Activated T-helper 1 cell treated with anti-CD3 and anti-CD28 coated beads, Interleukin-12 subunit alpha, Interleukin-12 subunit beta, Interleukin-2, Interleukin-4 antibody, amounts not matched to agents 30 ng/mL and 10 ng/mL and 1 ng/mL, durations not matched to agents 14 hours and 24 hours and 36 hours (primary cell): ENCODE measurements at places on chromosomes 13 and 19. TPM values are rescaled to one million over a fixed set of nuclear protein-coding genes. Genes with fewer than 3 reads are reported as not detected.

DNA sequence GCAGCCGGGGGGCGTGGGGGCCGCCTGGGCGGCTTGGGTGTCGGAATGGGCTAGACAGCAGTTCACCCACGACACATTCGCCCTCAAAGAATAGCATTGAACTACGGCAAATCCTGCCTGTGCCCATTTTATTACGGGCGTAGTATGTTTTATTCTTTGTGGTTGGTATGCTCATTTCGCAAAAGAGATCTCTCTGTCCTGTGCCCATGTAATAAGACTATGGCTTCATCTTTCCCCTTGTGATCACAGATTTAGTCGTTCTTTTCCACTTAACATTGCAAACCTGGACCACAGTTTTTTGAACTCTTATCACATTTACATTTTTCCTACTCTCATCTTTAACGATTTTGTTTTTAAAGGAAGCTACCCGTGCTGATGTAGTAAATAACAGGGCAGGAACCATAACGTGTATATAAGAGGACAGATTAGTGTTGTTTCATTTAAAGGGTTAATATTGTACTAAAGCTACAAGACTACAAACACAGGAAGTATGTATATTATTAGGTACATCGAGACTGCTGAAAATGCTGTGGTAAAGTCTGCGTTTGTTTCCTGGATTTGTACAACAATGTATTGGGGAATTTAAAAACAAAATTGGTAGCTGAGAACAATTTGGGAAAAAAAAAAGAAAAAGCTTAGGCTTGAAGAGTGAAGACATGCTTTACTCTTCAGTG lies 3.2 kb upstream of the MYCBP2 start:
- DNase-seq: no peak

IZUMO2 gene
- not detected in 2 replicates for total RNA-seq

DNA sequence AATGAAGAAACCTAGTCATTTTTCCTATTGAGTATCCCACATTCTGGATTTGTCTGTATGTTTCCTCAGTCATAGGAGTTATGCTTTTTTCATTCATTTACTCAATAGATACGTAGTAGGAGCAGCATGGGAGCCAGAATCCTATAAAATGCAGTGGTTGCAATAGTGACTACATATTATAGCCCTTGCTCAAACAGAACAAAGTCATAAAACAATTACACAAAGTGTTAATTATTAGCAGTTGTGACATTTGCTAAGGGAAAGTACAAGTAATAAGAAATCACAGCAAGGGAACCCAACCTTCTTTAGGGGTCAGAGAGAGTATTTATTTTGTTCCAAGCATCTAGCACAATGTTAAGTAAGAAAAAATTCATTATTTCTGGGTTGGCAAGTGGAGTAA lies 27.7 kb upstream of the POU4F1 start:
- no peak for DNase-seq

TNNI3 gene
- not detected in 2 replicates for total RNA-seq

RFPL4A gene
- not detected in 2 replicates for total RNA-seq

DNA sequence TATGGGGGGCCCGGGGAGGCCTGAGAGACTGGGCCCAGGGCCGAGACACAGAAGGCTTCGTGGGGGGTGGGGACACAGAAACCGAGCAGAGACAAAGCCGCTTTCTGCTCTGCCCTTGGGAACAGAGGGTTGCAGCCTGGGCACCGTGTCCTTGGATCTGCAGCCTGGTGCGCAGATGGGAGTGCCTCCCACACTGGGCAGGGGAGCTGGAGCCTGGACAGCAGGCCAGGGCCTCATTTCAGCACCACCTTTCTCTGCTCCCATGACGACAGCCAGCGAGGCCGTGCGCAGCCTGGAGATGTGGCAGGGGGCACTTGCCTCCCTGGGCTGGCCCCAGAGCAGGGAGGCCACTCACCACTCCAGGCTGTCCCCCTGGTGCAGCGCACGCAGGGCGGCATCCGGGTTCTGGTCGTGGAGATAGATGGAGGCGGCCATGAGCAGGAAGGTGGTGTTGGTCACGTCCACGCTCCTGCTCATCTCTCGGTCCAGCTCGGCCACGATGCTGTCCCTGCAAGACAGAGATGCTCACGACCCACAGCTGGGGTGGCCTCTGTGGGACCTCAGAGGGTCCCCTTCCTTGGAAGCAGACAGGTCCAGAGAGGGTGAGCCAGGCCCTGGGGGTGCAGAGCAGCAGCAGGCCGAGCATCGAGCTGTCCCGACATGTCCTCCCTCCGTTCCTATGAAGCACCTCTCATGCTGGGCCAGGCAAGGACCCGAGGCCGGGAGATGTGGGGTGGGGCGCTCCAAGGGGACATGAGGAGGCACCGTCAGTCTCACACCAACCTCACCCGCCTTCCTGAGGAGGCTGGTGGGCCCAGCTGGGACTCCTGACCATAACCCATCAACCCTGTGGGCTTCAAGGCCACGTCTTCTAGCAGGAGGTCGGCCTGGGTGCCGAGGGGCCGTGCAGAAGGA lies 10.9 kb upstream of the CERS1 start:
- no peak for DNase-seq

HIF3A gene
- not detected in 2 replicates for total RNA-seq

- DNase-seq: no peak
Observed at GRCh38 chr13:62525652-62526051, 1110.0 kb upstream of the PCDH20 start.

GRCh38 chr19:17457616-17458015 lies 3.1 kb downstream of the NXNL1 start:
- no peak for DNase-seq

ZNF177 gene
- total RNA-seq: 0.18 TPM in 1 of 2 replicates, not detected in the other
